ENCODE measurements at places on chromosomes 7 and 10.
A peak's percentile ranks its signal among the peaks of the same experiment; 100 is the strongest.

DNA sequence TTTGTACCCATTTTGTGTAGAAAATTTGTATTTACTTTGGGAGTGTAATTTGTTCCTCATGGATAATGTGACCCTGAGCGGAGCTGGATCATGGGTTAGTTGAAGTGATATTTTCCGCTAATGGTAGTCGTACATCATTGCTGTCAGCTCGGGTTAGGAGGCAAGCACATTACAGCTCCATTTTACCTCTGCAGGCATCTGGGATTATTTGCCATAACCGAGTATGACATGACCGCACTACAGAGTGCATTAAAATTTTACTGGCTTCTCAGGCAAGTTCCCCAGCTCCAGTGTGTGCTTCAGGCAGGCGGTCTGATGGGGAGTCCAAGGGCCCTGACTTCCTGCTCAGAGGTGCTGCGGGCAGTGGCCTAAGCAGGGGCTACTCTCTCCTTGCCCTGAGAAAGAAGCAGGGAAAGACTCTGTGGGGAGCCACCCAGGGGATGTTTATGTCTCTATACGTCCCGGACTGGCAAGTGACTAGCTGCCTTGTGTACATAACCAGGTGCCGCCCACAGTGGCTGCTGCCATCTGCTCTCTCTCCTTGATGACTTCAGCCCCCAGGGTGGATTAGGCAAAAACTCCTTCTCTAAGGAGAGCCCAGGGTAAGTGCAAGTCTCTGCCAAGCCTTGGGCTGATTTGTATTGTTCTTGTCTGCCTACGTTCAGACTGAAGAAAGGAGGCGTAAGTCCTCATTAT is 685.3 kb upstream of the GALNT17 start:
- no peak for DNase-seq

DNA sequence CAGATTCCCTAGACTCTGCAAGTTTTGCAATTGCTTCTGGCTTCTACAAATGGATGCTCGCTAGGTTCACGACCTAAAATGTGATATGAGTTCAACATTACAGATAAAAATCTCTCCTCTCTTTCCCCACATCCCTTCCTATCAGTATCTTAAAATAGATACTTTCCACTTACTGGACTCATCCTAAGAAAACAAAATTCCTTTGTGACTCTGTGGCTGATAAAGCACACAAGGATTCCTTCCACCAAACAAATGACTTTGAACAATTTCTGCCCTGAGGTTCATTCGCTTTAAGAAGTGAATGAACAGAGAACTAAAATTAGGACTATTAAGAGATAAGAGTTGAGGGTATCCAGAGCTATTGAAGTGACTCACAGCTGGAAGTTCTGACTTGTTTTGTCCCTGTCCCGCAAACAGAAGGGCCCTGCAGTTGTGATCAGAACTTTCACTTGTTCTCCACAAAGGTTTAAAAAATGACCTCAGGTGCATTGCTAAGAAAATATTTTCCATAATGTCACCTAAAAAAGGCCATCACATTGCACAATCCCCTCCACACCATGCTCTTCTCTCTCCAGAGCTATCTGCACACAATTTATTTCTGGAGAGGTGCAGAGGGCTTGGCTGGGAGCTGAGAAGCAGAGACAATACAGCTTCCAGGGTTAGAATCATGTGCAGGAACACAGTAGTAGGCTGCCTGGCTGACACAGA is 96.1 kb downstream of the PIP4K2A start:
- DNase-seq, result no peak

DNA sequence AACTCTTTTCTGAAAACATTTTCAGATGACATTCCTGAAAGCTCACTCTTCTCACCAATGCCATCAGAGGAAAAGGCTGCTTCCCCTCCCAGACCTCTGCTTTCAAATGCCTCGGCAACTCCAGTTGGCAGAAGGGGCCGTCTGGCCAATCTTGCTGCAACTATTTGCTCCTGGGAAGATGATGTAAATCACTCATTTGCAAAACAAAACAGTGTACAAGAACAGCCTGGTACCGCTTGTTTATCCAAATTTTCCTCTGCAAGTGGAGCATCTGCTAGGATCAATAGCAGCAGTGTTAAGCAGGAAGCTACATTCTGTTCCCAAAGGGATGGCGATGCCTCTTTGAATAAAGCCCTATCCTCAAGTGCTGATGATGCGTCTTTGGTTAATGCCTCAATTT is 16.5 kb downstream of the ANLN start:
- DNase-seq, result no peak

DNA sequence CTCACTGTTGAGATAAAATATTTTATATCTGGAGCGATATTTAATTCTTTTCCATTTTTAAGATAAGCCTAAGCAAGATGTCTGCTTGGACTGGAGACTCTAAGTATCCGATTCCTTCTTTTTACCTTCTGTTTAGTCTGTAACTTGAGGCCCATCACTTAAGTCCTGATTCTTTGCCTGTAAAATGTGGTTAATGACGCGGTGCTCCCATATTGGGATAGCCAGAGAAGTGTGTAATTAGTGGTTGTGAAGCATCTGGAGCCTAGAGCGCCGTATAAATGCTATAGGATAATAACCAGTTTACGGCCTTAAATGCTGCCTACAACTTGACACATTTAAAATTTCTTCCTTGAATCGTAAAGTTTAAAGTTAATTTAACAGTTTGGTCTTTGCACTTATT is 132.9 kb downstream of the CHN2 start:
- DNase-seq, result no peak

GRCh38 chr7:1408466-1408865 is 50.8 kb downstream of the MICALL2 start:
- no peak for DNase-seq

- no peak for DNase-seq
Measured at GRCh38 chr7:47378728-47379395, 203.0 kb downstream of the TNS3 start.

- DNase-seq, result no peak
Measured at GRCh38 chr10:33706191-33706590, 371.7 kb upstream of the NRP1 start.

GRCh38 chr10:24451325-24451820 is 242.4 kb downstream of the KIAA1217 start:
- no peak for DNase-seq

GRCh38 chr7:40808378-40808942 is 673.7 kb downstream of the SUGCT start:
- DNase-seq, result no peak

GRCh38 chr7:24401628-24402593 is 117.9 kb downstream of the NPY start:
- DNase-seq, result peak; percentile 41

DNA sequence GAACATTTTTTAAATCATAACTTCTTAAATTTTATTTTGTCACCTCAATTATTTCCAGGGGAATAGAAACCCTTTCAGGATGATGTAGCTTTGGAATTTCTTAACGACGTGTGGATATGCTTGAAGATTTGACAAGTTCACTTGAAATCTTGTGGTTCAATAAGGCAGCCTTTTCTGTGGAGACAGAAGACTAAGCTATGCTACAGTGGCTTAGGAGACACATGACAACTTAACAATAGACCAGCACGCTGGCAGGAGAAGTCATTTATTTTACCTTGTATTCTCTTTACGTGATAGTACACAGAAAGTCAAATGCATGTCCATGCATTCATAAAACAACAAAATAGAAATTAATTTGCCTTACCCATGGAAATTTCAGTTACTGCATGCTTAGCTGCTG is 181.6 kb downstream of the GRM3 start:
- DNase-seq, result no peak

- DNase-seq, result no peak
Measured at GRCh38 chr10:10847387-10847786, 170.3 kb upstream of the CELF2 start.

DNA sequence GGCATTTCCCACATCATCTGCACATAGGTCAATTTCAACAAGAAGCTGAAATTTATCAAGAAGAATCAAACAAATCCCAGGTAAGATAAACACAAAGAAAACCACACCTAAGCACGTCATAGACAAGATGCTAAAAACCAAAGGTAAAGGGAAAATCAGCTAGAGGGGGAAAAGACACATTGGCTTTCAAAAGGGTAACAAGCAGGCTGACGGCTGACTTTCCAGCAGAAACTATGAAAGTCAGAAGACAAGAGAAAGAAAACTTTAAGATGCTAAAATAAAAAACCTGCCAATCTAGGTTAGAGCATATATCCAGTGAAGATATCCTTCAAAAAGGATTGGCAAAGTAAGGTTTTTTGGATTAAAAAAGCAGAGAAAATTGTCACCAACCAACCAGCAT is 59.9 kb upstream of the RHEB start:
- DNase-seq, result no peak

GRCh38 chr7:74174606-74175082 is 488 bp downstream of the EIF4H start:
- DNase-seq, result peak; percentile 70

DNA sequence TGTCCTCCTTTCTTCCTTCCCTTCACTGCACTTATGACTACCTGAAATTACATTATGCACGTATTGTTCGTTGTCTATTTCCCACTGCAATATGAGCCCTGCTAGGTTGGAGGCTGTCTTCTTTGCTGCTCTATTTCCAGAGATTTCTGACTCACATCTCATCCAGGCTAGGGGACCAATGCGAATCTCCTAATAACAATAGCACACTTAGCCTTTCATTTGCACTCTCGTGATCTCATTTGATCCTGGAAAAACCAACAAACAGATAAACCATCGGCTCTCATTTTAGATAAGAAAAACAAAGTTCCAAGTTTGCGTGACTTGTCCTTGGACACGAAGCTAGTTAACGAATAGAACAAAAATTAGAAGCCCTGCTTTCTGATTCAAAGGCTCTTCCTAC is 1.4 kb downstream of the ZNF438 start:
- peak; percentile 24 for DNase-seq

DNA sequence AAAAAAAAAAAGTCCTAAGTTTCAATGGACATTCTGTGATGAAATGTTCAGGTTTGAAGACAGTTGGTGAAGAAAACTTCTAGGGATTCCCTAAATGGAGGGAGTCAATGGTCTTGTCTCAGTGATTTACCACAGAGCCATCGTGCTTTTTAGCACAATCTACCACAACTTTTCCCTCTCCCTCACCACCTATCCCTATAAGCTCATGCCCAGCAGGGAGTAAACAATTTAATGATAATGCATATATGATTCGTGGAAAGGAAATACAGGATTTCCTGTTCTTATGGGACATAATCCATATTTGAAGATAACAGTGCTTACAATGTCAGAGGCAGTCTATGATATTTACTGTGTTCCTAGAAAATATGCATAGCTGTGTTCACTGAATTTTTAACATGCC is 38.4 kb upstream of the CD36 start:
- DNase-seq, result no peak

GRCh38 chr10:127884501-127884900 is 8.2 kb downstream of the CLRN3 start:
- no peak for DNase-seq

DNA sequence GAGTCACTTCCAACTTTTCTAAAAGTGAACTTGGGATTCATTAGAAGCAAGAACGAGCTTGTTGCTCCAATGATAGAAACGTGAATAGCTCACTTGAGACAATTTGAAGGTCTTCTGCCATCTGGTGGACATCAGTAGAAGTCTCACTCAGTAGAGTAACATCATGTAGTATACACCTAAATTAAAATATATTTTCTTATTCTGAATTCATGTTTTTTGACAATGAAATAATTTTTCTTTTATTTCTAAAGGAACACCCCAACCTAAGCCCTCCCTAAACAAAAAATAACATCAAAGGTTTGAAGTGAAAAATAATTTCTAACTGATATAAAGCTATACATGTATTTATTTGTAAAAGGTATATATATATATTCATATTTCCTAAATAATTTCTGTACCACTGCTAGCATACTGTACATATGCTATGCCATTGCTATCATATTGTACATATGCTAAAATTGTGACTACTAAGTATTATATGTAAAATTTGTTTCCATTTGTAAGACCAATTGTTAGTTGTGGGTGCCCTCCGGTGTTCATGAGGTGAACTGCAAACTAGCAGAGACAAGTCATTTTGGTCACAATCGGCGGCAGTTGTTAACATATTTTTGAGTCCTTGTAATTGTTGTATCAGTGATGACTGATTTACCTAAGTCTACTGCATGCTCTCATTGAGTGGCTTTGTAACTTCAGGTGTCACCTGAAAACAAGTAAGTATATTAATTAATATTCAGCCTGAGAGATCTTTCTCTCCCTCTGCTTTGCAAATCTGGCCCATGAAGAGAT is 121.9 kb downstream of the PTPRZ1 start:
- DNase-seq, result peak; percentile 79

DNA sequence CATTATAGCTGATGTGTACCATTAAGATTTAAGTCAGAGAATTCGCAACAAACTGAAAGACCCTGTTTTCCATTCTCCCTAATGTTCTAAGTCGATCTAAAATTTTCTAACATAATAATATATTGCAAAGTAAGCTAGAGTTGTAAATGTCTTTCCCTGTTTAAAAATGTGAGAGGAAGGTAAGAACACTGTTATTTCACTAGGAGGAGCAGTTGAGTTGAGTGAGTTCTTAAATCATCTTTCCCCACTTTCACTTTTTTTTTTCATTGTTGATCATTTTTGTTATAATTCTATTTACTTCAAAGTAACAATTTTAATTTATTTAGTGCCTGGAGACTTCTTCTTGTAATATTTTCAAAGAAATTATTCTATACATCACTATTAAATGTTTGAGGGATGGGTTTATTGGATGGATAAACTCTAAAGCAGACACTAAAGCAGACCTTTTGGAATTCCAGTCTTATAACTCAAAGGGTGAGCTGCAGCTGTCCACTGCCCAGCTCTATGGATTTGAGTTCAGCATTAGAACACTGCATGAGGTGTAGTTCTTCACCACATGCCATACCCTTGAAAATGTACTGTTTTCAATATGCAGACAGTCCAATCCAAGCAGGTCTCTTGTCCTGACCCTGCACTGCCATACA is 181.3 kb upstream of the FZD1 start:
- DNase-seq, result peak; percentile 22

DNA sequence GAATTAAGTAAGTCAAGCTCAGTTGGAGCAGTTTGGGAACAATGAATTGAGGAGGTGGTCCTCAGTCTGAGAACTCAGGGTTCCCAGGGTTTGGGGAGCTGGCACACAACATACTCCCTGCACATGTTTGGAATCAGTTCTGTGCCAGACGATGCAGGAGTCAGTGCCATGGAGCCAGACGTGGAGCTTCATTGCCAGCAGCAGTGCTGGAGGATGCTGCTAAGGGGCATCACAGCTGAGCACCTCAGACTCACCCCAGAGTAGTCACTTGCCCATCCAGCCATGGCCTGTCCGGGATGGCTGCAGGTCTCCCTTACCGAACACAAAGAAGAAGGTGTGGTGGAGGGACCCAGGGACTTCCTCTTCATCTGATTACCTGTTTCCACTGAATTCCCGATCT is 7.9 kb downstream of the GIMAP5 start:
- DNase-seq, result no peak

DNA sequence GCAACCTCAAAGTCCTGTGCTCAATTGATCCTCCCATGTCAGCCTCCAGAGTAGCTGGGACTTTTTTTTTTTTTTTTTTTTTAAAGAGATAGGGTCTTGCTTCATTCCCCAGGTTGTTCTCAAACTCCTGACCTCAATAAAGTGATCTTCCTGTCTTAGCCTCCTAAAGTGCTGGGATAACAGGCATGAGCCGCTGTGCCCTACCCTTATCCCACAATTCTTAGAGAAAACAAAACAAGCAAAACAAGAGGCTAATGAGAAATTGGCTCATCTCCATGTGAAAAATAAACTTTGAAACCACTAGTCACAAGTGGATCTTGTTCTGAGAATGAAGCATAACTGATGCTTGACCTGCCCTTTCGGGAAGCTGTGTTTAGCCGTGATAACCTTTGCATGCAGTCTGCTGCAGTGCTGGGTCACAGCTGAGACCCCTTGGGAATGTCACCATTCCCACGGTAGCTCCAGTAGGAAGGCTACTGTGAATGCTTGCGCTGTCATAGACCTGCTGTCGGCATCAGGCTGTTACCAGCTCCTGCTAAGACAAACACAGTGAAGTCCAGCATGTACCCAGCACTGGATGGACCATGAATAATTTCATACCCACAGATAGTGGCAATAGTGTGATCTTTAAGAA is 290.7 kb upstream of the KIAA1217 start:
- DNase-seq, result no peak
